ENCODE measurements at places on chromosomes 5 and 9.

- DNase-seq = no peak
These were observed 12.4 kb upstream of the SIL1 start for GRCh38 chr5:139210585-139210984.

- no peak for DNase-seq
These were observed 12.2 kb upstream of the VAV2 start for GRCh38 chr9:134004131-134004873.

DNA sequence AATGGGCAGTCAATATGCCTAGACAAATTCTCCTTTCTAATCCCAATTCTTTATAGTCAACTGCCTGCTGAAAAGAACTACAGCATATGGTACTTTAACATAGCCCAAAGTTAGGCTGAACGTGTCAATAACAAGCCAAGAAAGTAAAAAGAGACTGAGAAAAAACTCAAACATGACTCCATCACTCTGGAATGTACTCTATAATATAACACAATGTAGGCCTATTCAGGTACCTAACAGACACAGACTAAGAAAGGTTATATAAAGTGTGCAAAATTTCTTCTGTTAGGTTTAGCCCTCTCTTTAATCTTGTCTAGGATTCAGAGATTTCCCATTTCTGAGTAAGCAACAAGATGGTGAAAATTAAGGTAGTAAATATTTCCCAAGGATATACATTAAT, 209.7 kb upstream of the PRR16 start:
- no peak for DNase-seq

GRCh38 chr9:1528456-1528855, 478.3 kb downstream of the DMRT2 start:
- DNase-seq = no peak

- no peak for DNase-seq
These were observed 285.9 kb downstream of the ARL15 start for GRCh38 chr5:54024466-54024865.

DNA sequence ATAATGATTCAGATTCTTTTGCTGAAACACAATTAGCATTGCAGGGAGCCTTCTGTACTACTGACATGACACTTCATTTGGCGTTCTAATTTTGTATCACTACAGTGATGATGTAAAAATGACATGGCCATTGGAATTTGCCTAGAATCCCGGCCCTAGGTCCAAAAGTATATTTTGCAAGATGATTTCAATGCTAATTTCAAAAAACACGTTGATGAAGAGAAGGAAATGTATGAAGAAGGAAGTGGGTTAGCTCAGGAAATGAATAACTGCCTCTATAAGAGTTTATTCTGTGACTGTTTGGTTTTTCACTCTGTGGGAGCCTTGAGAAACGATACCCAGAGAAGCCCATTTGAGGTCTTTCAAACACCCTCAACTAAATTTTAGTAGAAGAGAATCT, 59.3 kb downstream of the OSTF1 start:
- DNase-seq = no peak

GRCh38 chr5:60350794-60351193, 349.2 kb downstream of the DEPDC1B start:
- DNase-seq = no peak

DNA sequence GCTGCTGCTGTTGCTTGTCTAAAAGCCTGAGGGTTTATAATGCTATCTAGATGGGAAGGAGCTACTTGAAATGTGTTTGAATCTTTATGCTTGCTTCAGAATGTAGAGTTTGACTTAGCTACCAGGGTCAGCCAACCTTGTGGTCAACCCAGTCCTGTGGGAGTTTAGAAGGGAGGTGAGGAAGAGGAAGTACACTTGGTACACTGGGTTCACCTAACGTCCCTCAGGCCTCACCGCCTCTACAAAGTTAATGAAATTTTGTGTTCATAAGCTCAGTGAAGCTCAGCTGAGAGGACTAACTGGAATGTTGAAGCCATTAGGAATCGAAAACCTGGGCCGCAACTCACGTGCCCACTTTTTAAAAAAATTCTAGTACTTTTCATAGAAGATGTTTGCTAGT, 10.7 kb downstream of the IQGAP2 start:
- DNase-seq = no peak

DNA sequence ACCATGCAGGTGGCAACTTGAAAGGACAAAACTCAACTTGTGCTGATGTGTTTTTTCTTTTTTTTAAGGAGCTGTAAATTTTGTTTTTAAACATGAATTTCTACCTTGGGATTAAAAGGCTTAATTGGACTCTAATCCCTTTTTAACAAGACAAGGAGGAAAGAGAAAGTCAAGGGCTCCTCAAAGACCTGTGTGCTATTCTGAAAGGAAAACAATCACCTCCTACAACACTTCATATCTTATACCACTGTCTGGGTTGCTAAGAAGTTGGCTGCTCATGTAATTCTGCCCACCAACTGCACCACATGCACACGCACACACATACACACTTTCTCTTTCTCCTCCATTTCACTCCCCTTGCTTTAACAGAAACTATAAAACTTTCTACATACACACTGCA, 78.6 kb downstream of the SH3RF2 start:
- DNase-seq = no peak

GRCh38 chr9:90025816-90026215, 421.0 kb downstream of the GADD45G start:
- DNase-seq = no peak

DNA sequence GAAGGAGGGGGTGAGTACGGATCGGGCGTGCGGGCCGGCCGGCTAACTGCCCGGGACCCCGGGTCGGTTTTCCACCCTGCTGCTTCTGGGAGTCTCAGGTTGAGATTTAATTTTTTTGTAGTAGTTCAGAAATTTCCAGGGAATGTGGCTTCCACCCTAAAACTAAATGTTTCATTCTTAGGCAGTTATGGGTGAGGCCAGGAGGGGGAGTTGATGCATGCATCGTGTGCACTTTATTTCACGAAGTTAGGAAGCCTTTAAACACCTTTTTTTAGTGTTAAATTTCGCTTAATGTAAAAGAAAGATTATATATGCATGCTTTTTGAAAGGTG, 905 bp downstream of the CDK9 start:
- DNase-seq = no peak

DNA sequence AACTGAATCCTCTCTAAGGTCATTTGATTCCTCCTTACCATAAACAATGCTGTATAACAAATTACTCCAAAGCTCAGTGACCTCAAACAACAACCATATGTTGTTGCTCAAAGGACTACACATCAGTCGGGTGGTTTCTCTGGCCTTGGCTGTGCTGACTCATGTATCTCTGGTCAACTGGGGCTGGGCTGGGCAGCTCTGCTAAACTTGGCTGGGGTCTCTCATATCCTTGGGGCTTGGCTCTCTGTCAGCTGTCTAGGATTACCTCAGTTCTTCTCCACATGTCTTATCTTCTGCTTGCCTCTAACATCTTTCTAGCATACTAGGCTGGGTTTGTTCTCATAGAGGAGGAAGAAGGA, 86.4 kb downstream of the GALNT10 start:
- no peak for DNase-seq

- DNase-seq = no peak
These were observed 138.9 kb upstream of the SGCD start for GRCh38 chr5:156188016-156188415.

GRCh38 chr9:109498195-109499092, at the start of gene PTPN3:
Gene PTPN3, minus strand, starts transcription at chr9:109498307. Its CDS starts 34,873 bp downstream, at chr9:109463434.
- no peak for DNase-seq
